ENCODE measurements at places on chromosomes 5 and 9. TPM values are rescaled to one million over a fixed set of nuclear protein-coding genes. Genes with fewer than 3 reads are reported as not detected.

IL33 gene
- 11.8 TPM for total RNA-seq

PCDHGA5 gene
- total RNA-seq, result 0.74 TPM

FOXD4 gene
- 0.17 TPM for total RNA-seq

IL7R gene
- 2.2 TPM for total RNA-seq

RNF183 gene
- total RNA-seq, result not detected

EIF4E1B gene
- not detected for total RNA-seq

SPATA6L gene
- 2.7 TPM for total RNA-seq

GPR21 gene
- 0.68 TPM for total RNA-seq

WNK2 gene
- total RNA-seq, result not detected

PCDHB9 gene
- 0.14 TPM for total RNA-seq

BSPRY gene
- total RNA-seq, result not detected

NOXA1 gene
- 2.6 TPM for total RNA-seq

MAMDC4 gene
- 5.1 TPM for total RNA-seq

IFNK gene
- not detected for total RNA-seq

DIRAS2 gene
- 1.0 TPM for total RNA-seq

BTNL8 gene
- 0.19 TPM for total RNA-seq

CDKN2B-AS1 gene
- total RNA-seq, result 2.2 TPM

FAM221B gene
- not detected for total RNA-seq

CCNG1 gene
- 379 TPM for total RNA-seq

ACSL6 gene
- total RNA-seq, result 0.09 TPM

FOXD1 gene
- total RNA-seq, result 0.17 TPM

LSM11 gene
- total RNA-seq, result 8.9 TPM

SELENOP gene
- total RNA-seq, result 79.4 TPM

SLC44A1 gene
- 42.7 TPM for total RNA-seq

PCDHGA9 gene
- 3.6 TPM for total RNA-seq

SPINK5 gene
- 0.85 TPM for total RNA-seq

ADAMTS19 gene
- not detected for total RNA-seq

LCN12 gene
- not detected for total RNA-seq

LHX2 gene
- not detected for total RNA-seq

AGXT2 gene
- not detected for total RNA-seq

UBAC1 gene
- 35.9 TPM for total RNA-seq

BRINP1 gene
- not detected for total RNA-seq

KIF12 gene
- 0.14 TPM for total RNA-seq

BARHL1 gene
- total RNA-seq, result not detected

ENC1 gene
- total RNA-seq, result 26.2 TPM

TXNDC8 gene
- not detected for total RNA-seq

CCDC152 gene
- 0.51 TPM for total RNA-seq

All from dermis blood vessel endothelial cell (primary cell).